Cortex of kidney (tissue), 1 donor: ENCODE measurements at places on chromosomes 2 and 18.

GRCh38 chr18:22296304-22296703 lies 121.4 kb downstream of the CTAGE1 start:
- DNase-seq: no peak

GRCh38 chr18:58654896-58655614 lies 16.2 kb upstream of the MALT1 start:
- DNase-seq: no peak

GRCh38 chr2:162928356-162928755 lies 89.8 kb upstream of the KCNH7 start:
- DNase-seq: no peak

DNA sequence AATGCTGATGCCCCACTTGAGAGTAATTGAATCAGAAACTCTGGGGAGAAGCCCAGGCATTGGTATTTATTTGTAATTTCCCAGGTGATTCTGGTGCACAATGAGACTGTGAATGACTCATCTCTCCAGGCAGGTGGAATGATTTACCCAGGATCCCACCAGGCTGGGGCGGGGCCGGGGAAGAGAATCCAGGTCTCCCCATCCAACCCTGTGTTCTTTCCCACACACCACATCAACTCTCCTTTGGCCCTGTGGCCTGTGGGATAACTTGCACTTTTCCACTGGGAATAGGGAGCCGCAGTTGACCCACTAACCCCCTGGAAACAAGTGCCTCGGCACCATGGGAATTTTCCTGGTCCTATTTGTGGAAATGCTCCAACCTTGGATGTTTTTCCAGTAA lies 409.8 kb downstream of the ZNF521 start:
- DNase-seq: no peak

- DNase-seq: no peak
Observed at GRCh38 chr18:46642561-46642960, 14.5 kb downstream of the LOXHD1 start.

DNA sequence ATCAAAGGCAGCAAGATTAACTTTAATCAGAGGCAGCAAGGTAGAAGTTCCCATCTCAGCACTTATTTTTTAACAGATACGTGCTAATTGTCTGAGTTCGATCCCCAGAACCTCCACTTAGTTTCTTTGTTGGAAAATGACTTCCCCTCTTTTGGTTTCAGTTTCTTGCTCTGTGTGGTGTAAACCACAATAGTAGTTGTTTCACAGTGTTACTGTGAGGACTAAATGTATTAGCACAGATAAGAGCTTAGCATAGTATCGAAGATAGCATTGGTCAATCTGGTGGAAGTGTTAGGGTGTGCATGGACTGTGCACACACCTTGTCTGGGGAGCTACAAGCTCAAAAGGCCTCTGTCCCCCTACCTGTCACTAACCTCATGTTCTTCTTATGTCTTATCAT lies 988.3 kb upstream of the GYPC start:
- no peak for DNase-seq

GRCh38 chr2:45477546-45477945 lies 133.5 kb downstream of the SRBD1 start:
- DNase-seq: no peak

GRCh38 chr18:79523206-79523735 lies 127.5 kb downstream of the NFATC1 start:
- no peak for DNase-seq

GRCh38 chr2:161426922-161427663 lies 11.0 kb downstream of the TBR1 start:
- no peak for DNase-seq

DNA sequence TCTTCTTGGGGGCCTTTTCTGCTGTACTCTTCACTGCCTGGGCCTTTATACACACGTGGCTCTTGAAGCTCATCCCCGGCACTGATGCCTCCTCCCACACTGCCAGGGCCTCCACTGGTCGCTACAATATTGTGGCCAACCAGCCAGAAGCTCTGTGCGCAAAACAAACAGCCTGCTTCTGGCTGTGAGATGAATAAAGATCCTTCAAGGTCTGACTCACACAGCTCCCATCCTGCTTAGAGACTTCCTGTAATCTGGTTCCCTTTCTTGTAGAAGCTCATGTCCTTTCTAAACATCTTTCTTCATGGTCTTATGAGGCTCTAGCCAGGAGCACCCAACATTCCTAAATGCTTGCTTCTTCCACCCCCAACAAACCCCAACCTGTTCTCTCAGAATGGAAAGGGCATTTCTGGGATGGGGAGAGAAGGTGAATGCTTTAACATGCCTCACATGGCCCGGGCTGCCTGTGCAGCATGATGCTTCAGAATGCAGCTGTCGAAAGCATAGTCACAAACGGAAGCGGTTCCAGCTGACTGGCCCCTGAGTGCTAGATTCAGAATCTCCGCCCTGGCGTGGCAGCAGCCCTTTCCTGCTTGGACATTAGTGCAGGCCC lies 24.6 kb downstream of the NRP2 start:
- no peak for DNase-seq

DNA sequence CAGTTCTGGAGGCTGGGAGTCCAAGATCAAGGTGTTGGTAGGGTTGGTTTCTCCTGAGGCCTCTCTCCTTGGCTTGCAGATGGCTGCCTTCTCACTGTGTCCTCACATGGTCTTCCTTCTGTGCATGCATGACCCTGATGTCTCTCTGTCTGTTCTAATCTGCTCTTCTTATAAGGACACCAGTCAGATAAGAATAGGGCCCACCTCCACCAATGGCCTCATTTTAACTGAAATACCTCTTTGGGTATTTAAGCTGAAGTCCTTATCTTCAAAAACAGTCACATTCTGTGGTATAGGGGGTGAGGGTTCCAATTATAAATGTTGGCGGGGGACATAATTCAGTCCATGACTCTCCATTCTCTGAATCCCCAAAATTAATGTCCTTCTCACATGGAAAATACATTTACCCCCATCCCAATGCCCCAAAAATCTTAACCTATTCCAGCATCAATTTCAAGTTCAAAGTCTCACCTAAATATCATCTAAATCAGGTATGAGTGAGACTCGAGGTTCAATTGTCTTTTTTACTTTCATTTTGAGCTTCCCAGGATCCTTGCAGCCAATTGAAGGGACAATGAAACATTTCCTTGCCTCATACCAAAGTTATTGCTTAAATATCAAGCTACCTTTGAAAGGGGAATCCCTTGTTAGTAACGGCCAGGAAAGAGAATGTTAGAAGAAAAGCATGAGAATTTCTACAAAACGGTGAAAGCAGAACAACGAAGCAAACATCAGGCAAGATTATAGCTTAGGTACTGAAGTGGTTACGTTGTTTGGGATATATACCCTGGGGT lies 20.6 kb upstream of the CNOT11 start:
- DNase-seq: no peak

DNA sequence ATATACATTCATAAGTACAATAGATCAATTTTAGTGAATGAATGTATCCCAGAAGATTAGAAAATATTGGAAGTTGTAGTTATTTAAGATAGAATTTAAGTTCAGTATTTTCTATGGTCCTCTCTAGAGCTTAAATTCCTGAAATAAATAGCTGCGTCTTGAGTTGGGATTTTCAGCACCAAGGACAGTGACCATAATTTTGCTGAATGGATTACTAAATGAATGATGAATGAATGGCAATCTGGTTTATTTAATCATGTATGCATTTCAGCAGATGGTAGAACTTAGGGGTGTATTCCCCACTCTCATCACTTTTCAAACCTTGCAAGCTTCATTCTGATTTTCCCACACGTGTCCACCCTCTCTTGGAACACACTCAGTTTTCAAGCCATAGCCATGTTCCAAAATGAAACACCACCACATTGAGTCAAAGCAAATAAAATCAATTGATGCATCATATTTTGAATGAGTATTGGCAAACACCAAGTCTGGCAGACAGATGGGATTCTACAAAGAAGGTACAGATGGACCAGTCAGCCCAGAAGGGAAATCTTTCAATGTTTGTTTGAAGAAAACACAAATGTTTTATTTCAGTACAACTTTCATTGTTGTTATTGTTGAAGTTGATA lies 362.2 kb upstream of the NXPH2 start:
- no peak for DNase-seq

GRCh38 chr2:200968162-200968561 lies 4.7 kb upstream of the ORC2 start:
- no peak for DNase-seq

DNA sequence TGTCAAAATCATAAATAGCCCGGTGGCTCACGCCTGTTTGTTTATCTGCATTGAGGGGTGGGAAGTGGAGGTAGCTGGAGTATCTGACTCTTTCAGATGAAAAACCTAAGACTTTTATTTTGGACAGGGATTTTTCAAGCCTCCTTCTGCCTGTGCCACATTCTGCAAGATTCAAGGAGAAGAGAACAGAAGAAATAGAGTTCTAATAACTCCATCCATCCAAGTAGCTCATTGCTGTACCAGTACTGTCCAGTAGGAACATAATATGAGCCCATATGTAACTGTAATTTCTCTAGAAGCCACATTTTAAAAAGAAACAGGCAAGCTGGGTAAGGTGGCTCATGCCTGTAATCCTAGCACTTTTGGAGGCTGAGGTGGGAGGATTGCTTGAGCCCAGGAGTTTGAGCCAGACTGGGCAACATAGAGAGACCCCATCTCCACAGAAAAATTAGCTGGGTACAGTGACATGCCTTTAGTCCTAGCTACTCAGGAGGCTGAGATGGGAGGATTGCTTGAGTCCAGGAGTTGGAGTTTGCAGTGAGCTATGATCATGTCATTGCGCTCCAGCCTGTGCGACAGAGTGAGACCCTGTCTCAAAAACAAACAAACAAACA lies 35.4 kb upstream of the NT5DC4 start:
- DNase-seq: no peak

DNA sequence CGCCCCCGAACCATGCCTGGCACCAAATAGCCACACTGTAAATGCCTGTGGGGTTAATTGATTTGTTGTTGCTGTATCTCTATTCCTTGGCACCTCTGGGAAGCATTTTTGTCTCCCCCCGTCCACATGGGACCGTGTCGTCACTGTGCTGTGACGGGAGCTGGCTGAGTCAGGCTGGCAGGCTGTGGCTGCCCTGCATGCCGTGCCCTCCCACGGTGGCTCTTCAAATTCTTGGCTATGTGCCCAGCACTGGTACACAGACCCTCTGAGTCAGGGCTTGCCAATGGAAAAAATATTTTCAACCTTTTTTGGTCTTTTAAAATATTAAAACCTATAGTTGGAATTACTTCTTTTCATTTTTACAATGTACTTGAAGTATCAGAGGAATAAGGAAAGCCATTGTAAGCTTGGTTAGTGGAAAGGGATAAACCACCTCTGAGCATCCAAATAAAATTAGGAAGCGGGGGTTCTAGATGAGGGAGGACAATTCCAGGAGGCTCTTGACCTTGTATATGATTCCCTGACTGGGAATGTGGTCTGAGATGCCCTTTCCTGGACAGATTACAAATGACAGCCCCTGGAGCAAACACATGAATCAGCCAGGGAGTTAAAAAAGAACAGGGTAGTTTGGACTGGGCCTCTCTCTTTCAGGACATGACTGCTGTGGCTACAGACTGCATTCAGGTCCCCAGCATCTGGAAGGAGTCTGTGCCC lies 59.4 kb downstream of the DGKD start:
- no peak for DNase-seq

DNA sequence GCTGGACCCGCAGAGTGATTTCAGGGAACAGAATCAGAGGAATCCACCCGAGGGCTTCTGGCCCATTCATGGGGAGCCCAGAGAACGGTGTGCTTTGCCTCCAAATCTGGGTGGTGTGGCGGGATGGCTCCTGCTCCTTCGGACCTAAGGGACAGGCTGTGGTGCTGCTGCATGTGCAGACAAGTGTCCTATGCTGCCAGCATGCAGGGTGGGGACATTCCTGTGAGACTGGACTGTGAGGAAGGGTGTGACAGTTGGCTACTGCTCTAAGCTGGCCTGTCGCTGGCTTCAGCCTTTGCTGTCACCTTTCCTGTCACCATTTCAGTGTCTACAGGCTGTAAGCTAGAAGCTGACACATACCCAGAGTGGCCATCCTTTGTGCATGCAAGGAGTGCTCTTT lies 2.9 kb upstream of the SLC4A3 start:
- DNase-seq: no peak

DNA sequence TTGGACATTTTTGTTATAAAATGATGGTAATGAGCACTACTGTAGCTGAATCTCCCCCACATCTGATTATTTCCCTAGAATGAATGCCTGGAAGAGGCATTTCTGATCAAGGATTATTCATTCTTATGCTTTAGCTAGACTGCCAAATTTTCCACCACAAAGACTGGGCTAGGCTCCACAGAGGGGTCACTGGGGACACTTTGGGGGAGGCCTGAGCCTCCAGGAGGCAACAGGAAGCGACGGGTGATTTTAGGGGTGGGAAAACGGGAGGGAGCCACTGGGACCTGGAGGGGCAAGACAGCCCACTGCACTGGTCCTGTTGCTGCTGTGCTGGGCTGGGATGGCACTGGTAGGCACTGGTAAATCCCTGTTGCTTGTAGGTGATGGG lies 2.4 kb upstream of the ASB1 start:
- DNase-seq: no peak

DNA sequence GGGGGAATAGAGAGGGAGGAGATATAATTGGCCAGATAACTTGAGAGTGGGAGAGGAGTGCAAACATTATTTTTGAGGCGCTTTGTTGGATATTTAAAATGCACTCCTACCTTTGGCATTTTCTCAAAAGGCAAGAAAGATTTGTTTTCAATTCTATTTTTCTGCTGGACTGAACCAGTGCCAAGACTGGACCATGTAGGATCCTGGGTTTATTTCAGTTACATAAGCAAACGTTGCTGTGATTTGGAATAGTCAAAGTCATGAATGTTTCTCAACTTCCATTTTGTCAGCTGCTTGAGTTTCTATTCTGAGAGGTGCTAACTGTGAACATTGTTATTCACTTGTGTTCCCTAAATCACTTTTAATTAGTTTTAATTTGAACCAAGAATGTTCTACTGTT lies 8.9 kb upstream of the CHRNA1 start:
- no peak for DNase-seq

DNA sequence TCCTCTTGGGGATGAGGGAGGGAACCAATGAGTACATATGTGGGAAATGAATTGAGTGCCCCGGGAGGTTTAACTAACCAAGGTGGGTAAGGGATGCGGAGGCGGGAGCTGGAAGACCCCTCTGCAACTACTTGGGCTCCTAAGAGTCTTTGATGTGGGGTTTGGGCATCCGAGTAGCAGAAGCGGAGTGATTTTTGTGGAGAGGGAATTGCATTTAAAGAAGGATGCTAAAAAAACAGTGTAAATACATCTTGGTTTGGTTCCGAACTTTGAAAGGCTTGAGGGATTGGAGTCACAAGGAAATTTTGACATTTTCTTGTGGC lies 215.7 kb downstream of the MCFD2 start:
- no peak for DNase-seq

GRCh38 chr2:15672961-15673918 lies 81.6 kb downstream of the DDX1 start:
- DNase-seq: no peak
